ENCODE measurements at places on chromosomes 1 and 21.

DNA sequence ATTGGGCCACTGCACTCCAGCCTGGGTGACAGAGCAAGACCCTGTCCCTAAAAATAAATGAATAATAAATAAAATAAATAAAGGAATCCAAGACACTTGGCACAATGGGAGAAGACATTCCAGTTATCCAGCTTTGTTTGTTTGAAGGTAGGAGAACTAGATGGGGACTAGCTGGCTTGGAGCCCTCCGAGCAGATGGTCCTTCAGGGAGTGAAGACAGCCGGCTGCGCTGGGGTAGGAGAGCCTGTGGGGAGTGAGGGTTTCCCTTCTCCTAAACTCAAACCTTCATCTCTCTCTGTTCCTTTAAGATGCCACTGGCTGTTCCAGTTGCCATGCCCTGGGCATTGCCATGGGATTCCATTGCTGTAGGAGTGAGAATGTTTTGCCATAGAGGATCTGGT is 120.6 kb downstream of the NAV1 start:
- DNase-seq = no peak

DNA sequence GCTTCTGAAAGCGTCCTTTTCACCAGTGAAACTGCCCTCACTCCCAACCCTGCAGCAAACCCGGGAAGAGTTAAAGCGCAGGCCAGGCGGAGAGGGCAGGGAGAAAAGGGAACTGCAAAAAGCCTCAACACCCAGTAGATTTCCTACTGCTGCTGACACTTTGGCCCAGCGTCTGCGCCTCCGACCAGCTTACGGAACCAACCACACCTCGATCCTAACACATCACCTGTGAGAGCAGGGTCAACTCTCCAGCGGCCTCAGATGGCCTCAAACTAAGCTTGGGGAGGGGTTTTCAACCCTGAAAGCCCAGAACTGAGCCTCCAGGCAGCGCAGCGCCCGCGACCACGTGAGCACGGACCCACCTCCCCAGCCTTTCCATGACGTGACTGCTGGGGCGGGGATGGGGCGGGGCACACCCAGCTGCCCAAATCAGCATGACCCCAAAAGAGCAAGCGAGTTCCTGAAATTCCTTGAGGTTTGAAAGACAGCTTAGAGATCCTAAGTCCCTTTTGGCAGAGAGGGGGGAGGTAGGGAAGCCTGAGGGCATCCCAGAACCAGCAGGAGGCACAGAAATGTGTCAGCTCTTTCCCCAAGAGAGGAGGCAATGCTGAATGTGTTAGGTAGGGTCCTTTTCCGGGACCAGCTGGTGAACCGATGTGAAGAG is 59.1 kb downstream of the ITPKB start:
- peak; percentile 63 for DNase-seq

GRCh38 chr1:27981145-27981544 is 21.4 kb downstream of the XKR8 start:
- DNase-seq = no peak

DNA sequence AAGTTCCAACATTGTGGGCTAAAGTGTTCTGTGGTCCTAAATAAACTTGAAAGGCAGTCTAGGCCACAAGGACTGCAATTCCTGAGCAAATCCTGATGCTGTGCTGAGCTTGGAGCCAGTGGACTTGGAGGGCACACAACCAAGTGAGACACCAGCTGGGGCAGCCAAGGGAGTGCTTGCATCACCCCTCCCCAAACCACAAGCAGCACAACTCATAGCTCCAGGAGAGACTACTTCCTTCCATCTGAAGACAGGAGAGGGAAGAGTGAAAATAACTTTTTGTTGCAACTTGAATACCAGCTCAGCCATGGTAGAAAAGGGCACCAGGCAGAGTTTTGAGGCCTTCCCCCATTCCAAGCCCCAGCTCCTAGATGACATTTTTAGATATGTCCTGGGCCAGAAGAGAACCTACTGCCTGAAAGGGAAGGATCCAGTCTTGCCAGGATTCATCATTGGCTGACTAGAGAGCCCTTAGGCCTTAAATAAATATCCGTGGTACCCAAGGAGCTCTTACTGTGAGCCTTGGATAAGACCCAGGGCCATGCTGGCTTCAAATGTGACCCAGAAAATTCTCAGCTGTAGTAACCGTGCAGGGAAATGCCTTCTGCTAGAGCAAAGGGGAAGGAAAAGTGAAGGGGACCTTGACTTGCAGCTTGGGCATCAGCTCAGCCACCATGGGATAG is 35.4 kb upstream of the LRRC8B start:
- peak; percentile 83 for DNase-seq

DNA sequence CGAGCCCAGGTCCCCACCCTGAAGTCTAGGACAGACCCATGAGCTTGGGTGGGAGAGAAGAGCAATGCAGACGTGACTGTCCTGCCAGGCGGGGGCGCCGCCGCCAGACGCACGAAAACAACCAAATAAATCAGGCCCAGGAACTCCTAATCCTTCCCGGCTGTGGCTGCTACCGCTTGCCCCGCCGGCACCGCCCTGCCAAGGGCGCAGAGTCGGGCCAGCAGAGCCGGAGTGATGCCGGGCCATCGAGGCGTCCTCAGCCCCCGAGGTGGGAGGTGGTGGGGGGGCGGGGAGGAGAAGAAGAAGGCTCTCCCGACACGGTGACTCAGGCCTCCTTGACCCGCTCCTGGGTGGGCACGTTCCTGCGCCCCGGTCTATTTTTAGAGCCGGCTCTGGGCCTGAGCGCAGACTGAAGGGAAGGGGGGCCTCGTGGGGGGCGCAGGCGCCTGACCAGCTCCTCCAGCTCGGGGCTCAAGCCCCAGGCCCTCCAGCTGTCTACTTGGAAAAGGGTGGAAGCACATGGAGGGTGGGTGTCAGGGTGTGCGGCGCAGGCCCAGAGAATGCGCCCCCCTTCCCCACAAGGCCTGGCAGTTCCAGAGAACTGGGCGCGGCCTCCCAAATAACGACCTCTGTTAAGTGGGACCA is 10.7 kb upstream of the COL16A1 start:
- no peak for DNase-seq

DNA sequence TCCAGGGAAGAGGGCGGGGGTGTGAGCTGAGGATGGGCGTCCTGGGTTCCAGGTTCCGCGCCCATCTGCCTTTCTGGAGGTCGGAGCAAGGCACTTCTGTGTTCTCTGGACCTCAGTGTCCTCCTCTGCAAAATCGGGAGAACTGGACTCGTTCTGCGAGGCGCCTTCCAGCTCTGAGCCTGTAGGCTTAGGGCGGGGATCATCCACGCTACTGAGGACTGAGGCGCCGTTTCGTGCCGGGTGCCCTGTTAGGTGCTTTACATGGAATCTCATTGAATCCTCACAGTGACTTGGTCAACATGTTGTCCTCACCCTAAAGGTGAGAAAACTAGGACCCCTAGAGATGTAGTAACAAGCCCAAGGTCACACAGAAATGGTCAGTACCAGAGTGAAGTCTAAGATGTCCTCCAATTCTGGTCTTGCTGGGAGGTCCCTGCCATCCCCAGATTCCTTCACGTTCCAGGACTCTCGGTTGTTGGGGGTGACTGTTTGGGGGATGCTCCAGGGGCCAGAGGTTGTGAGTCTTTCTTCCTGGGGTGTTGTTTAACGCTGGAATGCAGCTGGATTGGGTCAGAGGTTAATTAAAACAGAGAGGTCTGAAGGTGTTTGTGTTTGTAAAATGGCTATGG is 677 bp downstream of the PRKAA2 start:
- DNase-seq = no peak

- DNase-seq = peak; percentile 32
Observed at GRCh38 chr1:235648954-235649367, 623 bp downstream of the GNG4 start.

GRCh38 chr1:203621559-203622262 is 4.9 kb upstream of the ATP2B4 start:
- no peak for DNase-seq

- peak; percentile 47 for DNase-seq
Observed at GRCh38 chr1:174788981-174789380, 210.8 kb upstream of the CACYBP start.
